Amniotic epithelial cell (primary cell): ENCODE measurements at places on chromosomes 5 and 9.

- DNase-seq, result no peak
These were observed 260.0 kb downstream of the NR2F1-AS1 start for GRCh38 chr5:93320920-93321445.

GRCh38 chr5:17129093-17129849, 88.2 kb upstream of the BASP1 start:
- no peak for DNase-seq

- DNase-seq, result no peak
These were observed 43.9 kb upstream of the SAP30L start for GRCh38 chr5:154401931-154402330.

GRCh38 chr5:172351240-172351778, 67.7 kb upstream of the UBTD2 start:
- no peak for DNase-seq

DNA sequence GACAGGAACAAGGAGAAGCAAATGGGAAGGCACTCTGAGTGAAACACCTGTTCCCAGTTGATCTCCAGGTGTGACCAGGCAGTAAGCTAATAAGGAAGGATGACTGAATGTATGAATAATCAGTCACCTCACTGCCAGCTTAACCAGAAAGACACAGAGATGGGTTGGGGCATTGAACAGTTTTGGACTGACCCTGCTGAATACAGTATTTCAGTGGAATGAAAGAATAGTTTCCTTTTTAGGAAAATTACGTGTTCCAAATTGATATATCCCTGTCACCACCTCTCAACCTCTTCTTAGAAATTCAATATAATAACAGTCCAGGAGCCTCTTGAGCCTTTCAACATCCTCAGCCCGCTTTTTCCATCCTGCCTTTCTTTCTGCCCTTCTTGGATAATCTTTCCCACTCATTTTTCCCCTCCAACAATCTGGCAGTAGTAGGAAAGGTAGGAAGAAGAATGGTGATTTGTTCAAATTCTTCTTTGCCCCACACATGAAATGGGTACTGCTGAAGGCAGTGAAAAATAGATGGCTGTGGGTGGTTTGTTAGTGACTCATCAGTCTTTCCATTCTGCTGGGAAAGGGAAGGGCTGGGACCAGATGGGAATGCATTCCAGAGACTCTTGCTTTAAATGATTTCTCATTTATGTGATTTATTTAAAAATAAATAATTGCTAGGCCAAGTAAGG, 117.9 kb downstream of the ZSWIM6 start:
- peak; percentile 89 for DNase-seq

- no peak for DNase-seq
These were observed 1428.6 kb downstream of the MAT2B start for GRCh38 chr5:164934039-164934438.

- DNase-seq, result peak; percentile 66
These were observed 50.5 kb downstream of the CXXC5 start for GRCh38 chr5:139698490-139699146.

- no peak for DNase-seq
These were observed 60.2 kb downstream of the KCNIP1 start for GRCh38 chr5:170563824-170564567.

GRCh38 chr9:69175486-69175885, 1.4 kb downstream of the TJP2 start:
- no peak for DNase-seq

GRCh38 chr9:86263876-86264275, 4.4 kb upstream of the C9orf153 start:
- no peak for DNase-seq

- no peak for DNase-seq
These were observed 22.0 kb upstream of the EMB start for GRCh38 chr5:50463047-50463446.

DNA sequence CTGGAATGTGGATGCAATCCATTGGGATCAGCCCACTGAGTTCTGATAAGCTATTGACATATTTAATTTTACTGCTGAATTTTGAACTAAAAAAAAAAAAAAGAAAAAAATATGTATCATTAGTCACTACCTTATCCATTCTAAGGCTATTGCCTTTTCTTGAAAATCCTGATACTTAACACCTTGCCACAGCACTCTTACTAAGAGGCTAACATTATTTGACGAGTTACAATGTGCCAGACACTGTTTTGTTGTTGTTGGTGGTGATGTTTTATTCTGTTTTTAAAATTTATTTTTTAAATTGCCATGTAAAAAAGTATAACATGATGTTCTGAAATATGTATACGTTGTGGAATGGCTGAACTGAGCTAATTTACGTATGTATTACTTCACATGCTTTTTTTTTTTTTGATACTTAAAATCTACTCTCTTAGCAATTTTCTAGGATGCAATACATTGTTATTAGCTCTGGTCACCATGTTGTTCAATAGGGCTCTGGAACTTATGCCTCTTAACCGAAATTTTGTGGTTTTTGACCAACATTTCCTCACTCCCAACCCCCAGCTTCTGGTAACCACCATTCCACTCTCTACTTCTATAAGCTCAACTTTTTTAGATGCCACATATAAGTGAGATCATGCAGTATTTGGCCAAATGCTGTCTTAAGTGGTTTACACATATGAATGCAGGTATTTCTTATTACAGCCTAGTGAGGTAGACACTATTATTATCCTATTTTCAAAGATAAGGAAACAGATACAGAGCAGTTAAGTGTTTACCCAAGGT, 134.8 kb upstream of the PCA3 start:
- no peak for DNase-seq

GRCh38 chr9:127949827-127950512, 12.3 kb upstream of the DPM2 start:
- no peak for DNase-seq

GRCh38 chr5:56175021-56175420, 58.1 kb downstream of the ANKRD55 start:
- DNase-seq, result no peak
